ENCODE measurements at places on chromosomes 11 and 22.

- no peak for DNase-seq
These were observed 76.1 kb downstream of the MED15 start for GRCh38 chr22:20583471-20583922.

DNA sequence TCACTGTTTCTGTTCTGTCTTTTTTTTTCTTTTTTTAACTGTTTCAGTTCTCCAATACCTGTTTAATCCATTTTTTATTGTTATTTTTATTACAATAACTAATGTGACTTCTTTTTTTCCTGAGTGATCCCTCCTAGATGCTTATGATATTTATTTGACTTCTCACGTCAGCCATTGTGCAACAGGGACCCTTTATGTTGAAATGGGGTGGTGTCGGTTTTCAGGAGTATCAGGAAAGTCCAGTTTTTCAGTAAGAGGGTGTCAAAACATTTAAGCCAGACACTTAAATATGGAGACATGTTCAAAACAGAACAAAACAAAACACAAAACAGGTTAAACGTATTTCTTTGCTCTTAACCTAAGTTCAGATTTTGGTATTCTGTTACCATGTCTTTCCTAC lies 418.8 kb downstream of the DYNC2H1 start:
- DNase-seq: no peak

- DNase-seq: no peak
These were observed 38.1 kb upstream of the COMT start for GRCh38 chr22:19903513-19903912.

DNA sequence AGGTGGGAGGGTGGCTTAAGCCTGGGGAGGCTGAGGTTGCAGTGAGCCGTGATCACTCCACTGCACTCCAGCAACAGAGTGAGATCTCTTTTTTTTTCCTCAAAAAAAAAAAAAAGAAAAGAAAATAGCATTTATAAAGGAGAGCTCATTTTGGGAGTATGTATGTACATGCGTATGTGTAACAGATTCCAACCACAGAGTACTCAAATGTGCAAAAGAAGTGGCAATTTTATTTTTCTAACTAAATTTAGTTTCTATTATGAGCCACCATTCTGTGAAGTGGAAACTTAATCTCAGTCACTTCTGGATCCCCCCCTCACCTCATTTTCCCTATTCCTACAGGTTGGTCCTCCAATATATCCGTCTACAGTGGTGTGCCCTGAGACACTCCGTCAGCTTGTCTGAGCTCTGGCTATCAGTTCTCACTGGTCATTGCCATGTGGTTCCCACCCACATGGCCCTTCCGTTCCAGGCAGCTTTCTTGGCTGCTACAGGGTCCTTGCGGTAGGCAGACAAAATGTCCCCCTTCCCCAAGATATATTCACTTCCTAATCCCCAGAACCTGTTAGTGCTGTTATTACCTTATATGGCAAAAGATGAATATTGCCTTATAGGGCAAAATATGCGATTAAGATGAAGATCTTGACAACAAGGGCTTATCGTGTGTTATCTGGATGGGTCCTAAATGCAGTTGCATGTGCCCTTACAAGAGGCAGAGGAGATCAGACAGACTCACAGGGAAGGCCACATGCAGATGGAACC lies 35.8 kb upstream of the TSKU start:
- DNase-seq: no peak

GRCh38 chr22:33083212-33083611 lies 25.0 kb upstream of the SYN3 start:
- peak; percentile 19 for DNase-seq

- DNase-seq: peak; percentile 76
These were observed 15.7 kb downstream of the TIMP3 start for GRCh38 chr22:32817137-32817730.

- DNase-seq: no peak
These were observed 29.1 kb upstream of the KRTAP5-6 start for GRCh38 chr11:1667906-1668305.

- DNase-seq: no peak
These were observed 864.5 kb downstream of the NTM start for GRCh38 chr11:132234878-132235277.

GRCh38 chr11:1397862-1398527 lies 8.3 kb downstream of the BRSK2 start:
- no peak for DNase-seq

- no peak for DNase-seq
These were observed 487 bp upstream of the LIPT2 start for GRCh38 chr11:74493791-74494630.

DNA sequence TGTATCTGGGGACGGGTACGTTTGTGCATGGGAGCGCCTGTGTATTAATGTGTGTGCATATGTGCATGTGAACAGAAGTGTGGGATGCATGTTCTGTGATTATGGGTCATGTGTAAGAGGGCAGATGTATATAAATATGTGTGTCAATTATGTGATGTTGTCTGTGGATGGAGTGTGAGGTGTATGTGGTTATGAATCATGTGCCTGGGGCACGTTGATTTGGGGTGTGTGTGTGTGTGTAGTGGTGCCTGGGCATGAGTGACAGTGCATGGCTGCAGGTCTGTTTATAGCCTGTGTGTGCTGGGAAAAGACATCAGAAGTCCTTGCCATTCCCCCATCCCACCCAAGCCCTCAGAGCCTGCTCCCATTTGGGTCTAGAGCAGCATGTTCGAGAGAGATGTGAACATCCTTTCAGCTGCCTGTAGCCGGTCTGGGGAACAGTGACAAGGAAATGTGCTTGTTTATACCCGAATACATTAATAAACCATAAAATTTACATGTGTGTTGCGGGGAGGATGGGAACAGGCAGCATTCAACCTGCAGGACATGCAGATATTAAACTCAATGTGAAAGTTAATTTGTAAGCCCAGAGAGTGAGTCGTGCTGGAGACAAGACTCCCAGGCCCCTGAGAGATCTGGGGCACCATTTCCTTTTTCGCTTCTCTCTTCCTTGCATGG lies 129.0 kb downstream of the NECTIN1 start:
- DNase-seq: no peak

GRCh38 chr11:117993988-117994745 lies 8.0 kb downstream of the IL10RA start:
- peak; percentile 90 for DNase-seq

GRCh38 chr11:32911413-32911812 lies 18.8 kb downstream of the QSER1 start:
- no peak for DNase-seq

DNA sequence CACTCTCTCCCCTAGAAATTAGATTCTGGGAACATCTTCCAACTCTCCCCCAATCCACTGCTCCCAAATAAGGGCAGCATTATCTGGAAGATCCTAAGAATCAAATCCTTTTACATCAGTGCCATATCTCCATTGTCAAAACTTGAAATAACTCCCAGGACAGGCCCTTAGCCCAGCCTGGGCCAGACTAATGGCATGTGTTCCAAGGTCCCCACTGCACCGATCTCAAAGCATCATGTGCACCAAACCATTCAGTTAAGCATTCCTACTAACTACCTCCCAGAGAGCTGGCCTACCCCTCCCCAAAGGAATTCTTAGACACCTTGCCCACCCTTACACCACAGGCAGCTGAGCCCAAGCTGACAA lies 44.2 kb upstream of the POU2AF1 start:
- no peak for DNase-seq

GRCh38 chr22:22571429-22571828 lies 12.4 kb upstream of the PRAME start:
- no peak for DNase-seq

DNA sequence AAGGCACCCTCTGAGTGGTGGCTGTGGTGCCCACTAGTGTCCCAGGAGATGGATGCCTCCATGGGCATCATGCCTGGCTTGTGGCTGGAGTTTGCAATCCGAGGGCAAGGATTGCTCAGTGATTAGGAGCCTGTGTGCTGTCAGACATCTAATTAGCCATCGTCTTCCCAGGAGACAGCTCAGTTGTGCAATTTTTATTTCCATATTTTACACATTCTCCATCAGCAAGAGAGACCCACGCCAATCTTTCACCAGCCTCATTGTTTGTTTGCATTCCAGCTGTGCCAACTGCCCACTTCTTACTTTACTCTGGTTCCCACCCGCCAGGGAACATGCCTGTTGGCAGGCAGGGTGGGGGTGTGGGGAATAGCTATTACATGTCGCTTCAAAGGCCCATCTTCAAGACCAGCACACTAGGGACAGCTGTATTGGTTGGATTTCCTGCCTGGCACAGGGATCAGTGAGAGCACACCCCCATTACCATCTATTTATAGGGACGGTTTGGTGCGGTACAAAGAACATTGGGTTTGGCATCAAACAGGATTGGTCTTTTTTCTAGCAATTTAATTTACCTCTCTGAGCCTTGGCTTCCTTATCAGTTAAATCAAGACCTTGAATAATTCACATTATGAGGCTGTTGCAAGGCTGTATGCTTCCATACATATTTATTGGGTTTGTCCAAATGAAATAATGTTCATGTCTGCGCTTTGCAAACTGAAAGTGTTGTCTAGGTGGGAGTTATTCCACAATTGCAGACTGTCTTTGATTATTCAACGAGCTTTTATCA lies 80.7 kb upstream of the NAV2 start:
- no peak for DNase-seq

- DNase-seq: no peak
These were observed 20.1 kb downstream of the CELSR1 start for GRCh38 chr22:46517255-46517761.

DNA sequence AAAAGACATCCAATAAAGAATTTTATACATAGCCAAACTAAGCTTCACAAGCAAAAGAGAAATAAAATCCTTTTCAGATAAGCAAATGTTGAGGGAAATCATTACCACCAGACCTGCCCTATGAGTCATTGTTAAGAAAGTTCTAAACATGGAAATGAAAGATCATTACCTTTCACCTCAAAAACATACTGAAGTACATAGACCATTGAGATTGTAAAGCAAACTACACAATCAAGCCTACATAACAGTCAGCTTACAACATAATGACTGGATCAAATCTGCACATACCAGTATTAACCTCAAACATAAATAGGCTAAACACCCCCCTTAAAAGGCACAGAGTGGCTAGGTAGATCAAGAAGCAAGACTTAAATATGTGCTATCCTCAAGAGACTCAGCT lies 501.0 kb upstream of the LUZP2 start:
- no peak for DNase-seq

DNA sequence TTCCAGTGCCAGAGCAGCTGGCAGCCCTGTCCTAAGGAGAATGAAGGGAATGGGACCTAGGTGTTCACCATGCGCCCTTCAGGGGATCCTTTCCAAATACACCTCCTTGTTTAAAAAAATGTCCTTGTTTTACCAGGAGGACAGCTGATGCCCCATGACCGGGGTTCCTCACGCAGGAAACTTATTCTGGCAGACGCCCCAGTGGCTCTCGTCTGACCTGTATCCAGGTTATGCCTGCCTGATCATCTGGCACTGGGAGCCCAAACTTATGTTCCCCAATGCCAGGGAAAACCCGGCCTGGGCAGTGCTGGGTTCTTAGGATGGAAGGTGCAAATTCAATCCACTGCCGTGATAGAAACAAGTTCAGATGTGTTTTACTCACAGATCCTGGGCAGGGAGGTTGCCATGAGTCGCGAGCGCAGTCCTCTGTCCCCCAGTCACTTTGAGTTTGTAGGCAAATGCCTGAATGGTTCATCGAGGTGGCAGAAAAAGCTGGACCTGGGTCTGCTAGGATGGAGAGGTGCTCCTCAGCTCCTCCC lies 31.5 kb downstream of the MOV10L1 start:
- DNase-seq: no peak

DNA sequence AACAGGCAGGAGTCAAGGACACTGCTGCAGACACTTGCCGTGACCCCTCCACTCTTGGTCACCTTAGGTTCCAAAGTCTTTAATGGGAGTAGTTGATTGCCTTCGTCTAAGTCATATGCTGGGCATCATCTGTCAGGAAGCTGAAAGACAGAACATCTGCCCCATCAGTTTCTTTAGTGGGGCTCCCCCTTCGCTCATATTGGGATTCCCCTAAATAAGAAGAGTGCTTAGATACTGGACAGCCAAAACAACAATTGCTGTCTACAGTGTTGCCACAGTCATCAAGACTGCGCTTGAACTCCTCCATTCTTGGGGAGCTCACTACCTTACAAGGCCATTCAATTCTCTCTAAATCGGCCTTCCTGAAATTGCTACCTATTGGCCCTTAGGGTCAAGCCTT lies 58.5 kb downstream of the UBASH3B start:
- no peak for DNase-seq

GRCh38 chr11:16126362-16126761 lies 230.0 kb downstream of the SOX6 start:
- no peak for DNase-seq

DNA sequence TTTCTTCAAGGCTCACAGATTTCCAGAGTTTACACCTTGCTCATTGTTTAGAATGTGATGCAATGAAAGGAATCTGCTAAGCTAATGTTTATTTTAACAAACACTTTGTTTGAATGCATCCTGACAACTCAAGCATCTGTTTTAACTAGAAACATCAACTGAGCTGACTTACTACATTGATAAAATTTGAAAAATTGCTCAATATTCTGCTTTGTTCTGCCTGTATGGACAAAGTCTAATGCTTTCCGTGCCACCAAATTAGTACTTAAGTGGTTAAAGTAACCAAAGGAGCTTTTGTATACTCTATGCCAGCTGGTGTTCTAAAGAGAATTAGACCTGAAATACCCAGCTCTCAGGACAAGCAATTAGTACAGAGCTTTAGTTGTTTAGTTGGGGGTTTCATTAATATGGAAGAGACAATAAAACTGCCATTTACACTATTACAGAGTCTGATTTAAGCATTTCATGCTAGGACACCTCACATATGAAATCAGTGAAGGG lies 105.2 kb downstream of the MAML2 start:
- DNase-seq: no peak

DNA sequence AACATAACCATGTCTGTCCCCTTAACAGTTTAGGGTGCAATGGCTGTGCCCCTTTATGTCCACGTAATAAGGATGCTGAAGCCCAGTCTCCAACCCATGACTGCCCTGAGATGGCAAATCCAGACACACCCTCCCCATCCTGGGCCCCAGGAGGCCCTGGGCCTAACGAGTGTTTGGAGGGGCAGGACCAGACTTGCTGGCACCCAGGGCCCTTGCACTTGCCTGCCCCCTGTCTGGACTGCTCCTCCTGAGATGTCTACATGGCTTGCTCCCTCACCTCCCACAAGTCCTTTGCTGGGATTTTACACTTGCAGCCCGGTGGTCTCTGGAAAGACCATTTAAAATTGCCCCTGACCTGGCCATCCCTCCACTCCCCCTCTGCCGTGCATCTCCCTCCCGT lies 132.2 kb upstream of the NECTIN1 start:
- DNase-seq: no peak

DNA sequence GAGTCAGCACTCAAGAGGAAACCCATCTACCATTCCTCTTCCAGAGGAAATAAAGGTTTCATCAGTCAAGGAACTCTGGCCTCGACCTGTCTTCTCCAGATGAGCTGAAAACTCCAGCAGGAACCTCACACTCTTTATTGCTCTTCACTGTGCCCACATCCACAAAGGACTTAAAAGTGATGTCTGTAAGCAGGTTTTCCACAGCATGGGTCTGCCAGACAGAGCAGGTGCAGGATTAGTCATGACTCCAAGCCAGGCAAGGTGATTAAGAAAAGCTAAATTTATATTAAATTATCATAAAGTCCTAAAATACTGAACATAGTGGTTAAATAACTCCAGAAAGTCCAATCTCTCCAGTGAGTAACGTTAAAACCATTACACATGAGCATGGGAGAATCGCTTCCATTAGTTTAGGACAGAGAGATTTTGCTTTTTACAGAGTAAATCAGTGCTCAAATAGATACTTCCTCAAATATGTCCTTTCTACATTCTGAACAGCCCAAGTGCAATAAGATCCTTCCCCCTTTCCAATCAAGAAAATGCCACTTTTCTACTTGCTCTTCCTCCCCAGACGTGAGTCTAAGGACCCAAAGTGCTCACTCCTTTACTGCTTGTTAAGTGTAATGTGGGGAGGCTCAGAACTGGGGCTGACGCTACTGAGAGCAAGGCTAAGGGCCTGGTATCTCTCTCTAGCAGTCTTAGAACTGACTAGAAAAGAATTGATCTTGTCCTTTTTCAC lies 10.7 kb upstream of the CKAP5 start:
- peak; percentile 78 for DNase-seq

Data from inflammatory macrophage (primary cell).